ENCODE measurements at places on chromosomes 12 and 14. TPM values are rescaled to one million over a fixed set of nuclear protein-coding genes. Genes with fewer than 3 reads are reported as not detected.

MMP17 gene
- polyA plus RNA-seq: 0.53 TPM

CLEC2B gene
- polyA plus RNA-seq: 3.9 TPM

CLEC7A gene
- polyA plus RNA-seq: 1.7 TPM

KRT6C gene
- not detected for polyA plus RNA-seq

KRT79 gene
- not detected for polyA plus RNA-seq

DHH gene
- polyA plus RNA-seq: 0.25 TPM

SPTB gene
- polyA plus RNA-seq: 11.0 TPM

ADAM21 gene
- polyA plus RNA-seq: 0.47 TPM

KCNC2 gene
- polyA plus RNA-seq: 0.44 TPM

GPR65 gene
- polyA plus RNA-seq: 0.64 TPM

CEP83 gene
- 27.4 TPM for polyA plus RNA-seq

TAS2R19 gene
- polyA plus RNA-seq: 1.8 TPM

GPRC5D gene
- polyA plus RNA-seq: 0.72 TPM

DNA sequence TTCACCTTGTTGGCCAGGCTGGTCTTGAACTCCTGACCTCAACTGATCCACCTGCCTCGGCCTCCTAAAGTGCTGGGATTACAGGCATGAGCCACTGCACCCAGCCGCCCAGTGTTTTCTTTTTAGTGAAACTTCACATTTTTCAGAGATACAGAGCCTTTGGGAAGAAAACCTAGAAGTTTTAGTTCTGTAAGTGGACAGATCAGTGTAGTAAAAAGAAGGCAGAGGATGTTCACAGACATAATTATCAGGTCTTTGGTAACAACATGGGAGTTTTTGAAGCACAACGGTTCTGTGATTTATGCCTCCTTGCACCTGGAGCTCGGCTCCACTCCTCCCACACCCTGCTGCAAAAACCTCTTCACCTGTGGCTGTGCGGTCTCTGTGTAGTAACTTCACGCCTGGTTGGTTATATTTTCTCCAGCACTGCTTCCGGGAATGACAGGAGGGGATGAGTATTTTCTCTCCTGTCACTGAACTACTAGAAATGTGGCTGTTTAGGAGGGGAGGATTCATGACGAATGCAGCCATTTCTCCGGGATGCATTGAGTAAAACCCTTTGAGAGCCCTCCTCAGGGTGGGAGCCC lies 67.0 kb downstream of the ARF6 start:
- DNase-seq: no peak

- DNase-seq: no peak
Measured at GRCh38 chr12:108099073-108099472, 30.0 kb upstream of the WSCD2 start.

- no peak for DNase-seq
Measured at GRCh38 chr12:49323524-49324097, 556 bp downstream of the TROAP start.

DNA sequence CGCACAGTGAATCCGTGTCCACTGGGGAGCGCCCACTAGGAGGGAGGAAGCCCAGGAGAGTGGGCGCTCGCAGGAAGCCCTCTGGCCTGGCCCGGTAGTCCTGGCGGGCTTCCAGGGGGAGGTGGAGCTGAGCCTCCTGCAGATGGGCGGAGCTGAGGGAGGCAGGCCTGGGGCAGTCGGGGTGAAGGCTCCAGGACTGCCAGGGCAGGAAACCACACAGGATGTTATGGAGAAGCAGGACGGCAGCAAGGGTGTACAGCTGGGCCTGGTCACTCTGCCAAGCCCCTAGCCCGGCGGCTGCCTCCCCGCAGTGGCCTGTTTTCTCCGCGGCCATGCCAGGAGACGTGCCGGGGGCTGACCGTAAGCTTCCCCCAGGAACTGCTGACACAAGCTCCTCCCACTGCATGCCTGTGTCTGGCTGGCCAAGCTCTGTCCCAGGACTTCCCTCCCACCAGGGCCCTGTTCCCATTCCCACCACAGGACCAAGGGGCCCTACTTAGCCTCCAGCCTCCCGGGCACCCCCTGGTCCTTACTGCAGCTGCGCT lies 143.4 kb upstream of the C14orf180 start:
- DNase-seq: no peak

DNA sequence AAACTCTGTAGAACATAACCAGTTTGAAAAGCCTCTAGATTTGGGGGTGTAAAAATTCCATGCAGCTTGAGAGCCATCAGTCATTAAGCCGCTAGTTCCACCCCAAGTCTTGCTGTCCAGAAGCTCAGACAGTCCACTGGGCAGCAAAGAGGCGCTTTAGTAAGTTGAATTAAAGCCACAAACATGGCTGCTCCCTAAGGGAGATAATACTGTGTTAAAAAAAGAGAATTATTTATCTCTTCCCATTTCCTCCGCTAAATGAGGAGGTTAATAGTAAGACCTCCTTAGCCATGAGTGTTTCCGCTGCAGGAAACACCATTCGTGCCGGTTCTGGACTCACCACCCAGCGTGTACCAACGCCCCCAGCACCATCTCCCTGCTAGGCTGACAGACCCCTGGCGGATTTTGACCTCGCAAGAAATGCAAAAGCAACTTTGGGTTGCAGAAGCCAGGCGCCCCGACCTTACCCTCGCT lies 536 bp downstream of the TM7SF3 start:
- peak; percentile 17 for DNase-seq

- DNase-seq: peak; percentile 54
Measured at GRCh38 chr12:4270831-4271716, 2.5 kb upstream of the CCND2 start.

- DNase-seq: no peak
Measured at GRCh38 chr14:105071326-105071725, 6.1 kb upstream of the GPR132 start.

DNA sequence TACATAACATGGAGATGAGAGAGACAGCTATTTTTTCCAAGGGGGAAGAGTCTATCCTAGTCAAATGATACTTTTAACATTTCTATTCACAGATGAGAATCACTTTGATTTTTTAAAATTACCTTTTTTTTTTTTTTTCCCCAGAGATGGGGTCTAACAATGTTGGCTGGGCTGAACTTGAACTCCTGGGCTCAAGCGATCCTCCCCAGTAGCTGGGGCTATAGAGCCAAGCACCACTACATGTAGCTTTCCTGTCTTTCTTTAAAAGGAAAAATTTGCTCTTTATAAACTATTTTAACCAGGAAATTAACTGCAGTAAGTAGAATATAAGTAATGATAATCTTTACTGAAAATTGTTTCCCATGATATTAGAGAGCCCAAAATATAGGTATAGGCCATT lies 3.3 kb downstream of the PRICKLE1 start:
- DNase-seq: no peak

DNA sequence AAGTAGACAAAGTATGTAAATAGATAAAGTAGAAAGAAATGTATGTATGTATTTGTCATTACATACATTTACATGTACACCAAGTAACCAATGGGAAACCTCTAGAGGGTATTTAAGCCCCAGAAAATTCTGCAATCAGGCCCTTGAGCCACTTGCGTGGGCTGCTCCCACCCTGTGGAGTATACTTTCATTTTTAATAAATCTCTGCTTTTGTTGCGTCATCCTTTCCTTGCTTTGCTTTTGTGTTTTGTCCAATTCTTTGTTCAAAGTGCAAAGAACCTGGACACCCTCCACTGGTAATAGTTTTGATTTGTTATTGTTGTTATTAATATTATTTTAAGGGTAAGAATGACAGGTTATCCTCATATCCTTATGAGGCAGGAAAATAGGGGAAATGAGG lies 21.8 kb downstream of the CAPS2 start:
- no peak for DNase-seq

DNA sequence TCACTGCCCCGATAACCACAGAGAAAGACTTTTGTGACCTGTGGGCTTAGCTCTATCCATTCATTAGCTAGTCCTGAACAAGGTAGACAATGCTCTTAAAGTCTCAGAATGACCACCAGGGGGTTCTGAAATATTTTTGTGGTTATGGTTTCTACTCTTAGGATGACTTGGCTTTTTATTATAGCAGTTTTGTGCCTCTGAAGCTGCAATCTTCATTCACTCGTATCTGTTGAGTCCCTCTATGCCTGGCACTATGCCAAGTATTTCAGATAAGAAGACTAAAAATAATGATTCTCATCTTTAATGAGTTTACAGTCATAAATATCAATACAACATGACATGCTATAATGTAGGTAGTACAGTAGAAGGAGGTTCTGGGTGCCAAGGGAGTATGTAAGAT lies 130.8 kb upstream of the TRHDE start:
- no peak for DNase-seq

- DNase-seq: no peak
Measured at GRCh38 chr12:89878950-89879349, 170.3 kb upstream of the ATP2B1 start.

- DNase-seq: no peak
Measured at GRCh38 chr12:11746024-11746771, 96.7 kb downstream of the ETV6 start.

DNA sequence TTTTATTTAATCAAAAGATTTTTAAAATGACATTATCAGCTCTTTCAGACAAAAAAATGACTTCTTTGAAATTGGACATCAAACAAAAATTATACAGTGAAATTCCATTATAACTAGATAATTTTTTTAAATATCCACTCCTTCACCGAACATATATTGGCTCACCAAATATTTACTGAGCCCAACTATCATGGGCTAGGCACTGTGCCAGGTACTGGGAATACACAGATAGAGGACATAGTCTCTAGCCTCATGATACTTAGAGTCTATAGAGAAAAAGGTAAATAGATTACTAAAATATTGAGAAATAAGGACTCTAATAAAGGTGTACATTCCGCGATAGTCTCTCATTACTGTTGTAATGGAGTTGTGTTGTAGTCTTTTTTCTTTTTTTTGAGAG lies 219.9 kb downstream of the SEC23A start:
- DNase-seq: no peak

- no peak for DNase-seq
Measured at GRCh38 chr12:92259291-92259690, 113.6 kb upstream of the BTG1 start.

- no peak for DNase-seq
Measured at GRCh38 chr12:57488402-57489156, 711 bp downstream of the MARS1 start.

DNA sequence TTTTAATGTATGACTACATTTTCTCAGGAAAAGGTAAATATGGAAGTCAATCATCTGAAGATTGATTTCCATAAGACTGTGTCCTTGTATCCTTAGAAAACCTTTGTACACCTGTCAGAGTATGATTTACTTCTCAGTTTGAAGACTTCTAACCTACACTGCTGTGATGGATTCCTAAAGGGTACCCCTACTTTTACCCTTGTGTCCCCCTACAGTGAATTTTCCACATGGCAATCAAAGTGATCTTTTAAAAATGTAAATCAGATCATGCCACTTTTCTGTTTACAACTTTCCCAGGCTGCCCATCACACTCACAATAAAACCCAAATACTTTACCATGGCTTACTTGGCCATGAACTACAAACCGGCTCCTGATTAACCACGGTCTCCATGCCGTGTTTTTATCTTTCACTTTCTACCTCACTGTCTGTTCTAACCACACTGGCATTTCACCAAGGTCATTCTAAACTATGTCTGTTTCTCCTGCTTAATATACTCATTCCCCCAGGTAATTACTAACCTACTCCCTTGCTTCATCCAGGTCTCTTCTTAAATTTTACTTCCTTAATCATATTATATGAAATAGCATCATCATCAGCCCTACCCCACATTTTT lies 8.1 kb downstream of the DNAI7 start:
- no peak for DNase-seq

- no peak for DNase-seq
Measured at GRCh38 chr12:123840765-123841425, 78.8 kb downstream of the DNAH10 start.

- DNase-seq: no peak
Measured at GRCh38 chr14:102517392-102518062, 8.0 kb upstream of the ANKRD9 start.

DNA sequence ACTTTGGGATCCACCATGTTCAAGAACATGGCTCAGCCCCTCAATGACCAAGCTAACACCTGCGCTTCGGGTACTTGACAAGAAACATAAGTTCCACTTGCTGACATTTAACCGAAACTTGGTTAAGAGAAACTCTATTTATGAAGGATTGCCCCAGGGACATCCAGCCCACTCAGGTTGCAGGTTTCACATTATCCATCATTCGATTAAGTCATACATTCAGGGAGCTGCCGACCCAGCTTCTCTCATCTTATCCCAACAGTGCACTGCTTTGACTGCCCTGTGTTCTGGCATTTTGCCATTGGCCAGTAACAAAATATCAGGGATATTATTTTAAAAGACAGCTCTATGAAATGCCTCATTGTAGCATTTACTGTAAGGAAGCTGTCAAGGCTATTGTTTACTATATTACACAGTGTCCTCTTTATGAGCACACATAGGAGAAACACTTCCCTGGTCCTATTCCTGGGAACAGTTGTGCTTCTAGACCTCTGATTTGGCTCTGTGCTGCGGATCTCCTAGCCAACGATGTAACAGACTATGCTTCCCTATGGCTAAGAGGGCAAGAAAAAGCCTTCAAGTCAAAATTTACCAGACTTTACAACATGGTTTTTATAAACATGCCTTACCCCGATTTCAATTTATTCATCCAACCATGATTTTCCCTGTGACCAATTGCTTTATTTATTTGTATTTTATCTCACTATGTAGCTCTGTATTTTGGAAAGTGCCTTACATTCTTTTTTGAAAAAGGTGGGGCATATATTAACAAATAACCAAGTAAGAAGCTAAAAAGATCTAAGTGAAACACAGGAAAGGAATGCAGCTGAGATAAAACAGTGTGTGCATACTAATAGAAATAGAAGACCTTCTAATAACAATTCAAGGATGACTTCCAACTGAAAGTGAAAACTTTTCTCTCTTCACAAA lies 109.3 kb downstream of the ITPR2 start:
- no peak for DNase-seq

DNA sequence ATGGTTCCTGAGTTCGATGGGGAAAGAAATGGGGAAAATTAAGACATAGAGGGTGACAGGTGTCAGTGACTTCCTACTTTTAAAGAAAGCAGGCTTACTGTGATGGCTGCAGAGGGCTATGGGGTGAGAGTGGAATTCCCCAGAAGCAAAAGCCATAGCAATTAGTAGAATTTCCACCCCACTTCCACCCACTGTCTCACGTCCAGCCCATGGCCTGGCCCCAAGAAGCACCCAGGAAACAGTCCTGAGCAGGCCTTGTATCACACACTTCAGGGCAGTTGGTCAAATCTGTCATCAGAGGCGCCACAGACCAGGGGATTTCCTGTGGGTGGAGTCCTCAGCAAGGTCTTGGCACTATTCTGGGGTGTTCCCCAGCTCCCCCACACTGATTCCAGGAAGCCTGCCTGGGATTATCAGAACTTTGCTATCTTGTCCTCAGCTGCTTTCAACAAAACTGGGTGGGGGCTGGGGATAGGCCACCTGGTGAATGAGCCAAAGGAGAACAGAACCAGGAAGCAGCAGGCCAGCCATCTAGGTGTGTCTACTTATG lies 120.1 kb upstream of the CCND2 start:
- DNase-seq: no peak

GRCh38 chr12:118827606-118828005 lies 153.7 kb upstream of the SRRM4 start:
- DNase-seq: no peak

DNA sequence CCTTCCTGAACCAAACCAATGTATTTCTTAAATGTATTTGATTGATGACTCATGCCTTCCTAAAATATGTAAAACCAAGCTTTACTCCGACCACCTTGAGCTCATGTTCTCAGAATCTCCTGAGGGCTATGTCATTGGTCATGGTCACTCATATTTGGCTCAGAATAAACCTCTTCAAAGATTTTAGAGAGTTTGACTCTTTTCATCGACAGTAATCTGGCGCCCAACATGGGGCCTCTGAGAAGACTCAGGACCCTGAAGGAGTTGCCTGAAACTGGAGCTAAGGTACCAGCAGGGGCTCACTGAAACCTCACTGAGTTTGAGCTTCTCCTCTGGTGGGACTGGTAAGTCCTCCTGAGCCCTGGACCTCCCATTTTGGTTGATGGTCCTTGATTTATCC lies 17.2 kb upstream of the PSMC1 start:
- no peak for DNase-seq
